ENCODE measurements at places on chromosomes 2 and 18.

GRCh38 chr18:57249883-57250282 is 102.5 kb upstream of the ST8SIA3 start:
- DNase-seq = no peak

- no peak for DNase-seq
Observed at GRCh38 chr2:52178845-52179244, 1146.9 kb upstream of the NRXN1 start.

- no peak for DNase-seq
Observed at GRCh38 chr18:37578886-37579513, 13.4 kb upstream of the CELF4 start.

GRCh38 chr2:109062145-109062858 is 66.7 kb upstream of the SH3RF3 start:
- DNase-seq = no peak

DNA sequence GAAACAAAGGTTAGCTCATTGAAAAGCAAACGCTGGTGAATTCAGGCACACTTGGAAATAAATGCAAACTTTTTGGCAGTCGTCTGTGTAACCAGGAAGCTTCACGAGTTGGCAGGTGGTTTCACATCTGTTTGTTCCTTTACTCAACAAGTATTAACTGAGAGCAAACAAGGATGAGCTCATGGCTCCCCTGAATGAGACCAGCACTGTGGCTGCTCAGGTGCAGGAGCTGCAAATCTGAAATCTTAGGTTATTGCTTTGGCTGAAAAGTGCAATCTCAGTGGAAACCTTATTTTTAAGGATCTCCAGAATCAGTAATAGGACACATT is 46.3 kb downstream of the SH3RF3 start:
- no peak for DNase-seq

DNA sequence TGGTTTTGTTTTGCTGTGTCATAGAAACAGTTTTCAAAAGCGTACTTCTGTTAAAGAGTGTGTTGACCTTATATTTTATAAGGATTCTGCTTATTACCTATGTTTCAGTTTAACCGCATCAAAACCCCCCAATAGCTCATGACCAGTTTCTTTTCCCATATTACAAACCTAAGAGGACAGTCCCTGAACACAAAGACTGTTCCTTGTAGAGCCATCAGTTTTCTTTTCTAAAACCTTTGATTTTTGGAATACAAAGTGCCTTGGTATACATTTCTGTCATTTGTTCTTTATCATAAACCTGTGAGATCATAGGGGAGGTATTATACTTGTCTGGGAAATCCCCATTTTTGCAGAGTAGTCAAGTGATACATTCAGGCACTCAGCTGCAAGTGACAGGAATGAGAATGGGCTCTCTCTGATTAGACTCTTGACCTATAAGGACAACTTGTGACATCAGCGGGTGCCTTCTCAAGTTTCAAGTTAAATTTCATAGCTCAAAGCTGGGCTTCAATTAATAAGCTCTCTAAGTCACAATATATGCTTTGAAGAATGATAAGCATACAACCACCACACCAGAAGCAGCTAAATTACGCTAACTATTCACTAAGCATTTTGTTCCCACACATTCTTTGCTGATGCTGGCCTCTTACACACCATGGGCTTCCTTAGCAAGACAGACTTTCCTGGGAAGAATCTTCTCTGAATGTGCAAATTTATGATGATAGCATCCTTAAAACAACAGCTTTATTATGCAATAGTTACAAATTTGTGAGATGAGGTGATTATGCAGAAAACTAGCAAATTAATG is 97.5 kb upstream of the CD302 start:
- no peak for DNase-seq

- DNase-seq = no peak
Observed at GRCh38 chr2:154827286-154827685, 128.8 kb downstream of the KCNJ3 start.

- DNase-seq = no peak
Observed at GRCh38 chr2:12935222-12935621, 218.5 kb downstream of the TRIB2 start.

DNA sequence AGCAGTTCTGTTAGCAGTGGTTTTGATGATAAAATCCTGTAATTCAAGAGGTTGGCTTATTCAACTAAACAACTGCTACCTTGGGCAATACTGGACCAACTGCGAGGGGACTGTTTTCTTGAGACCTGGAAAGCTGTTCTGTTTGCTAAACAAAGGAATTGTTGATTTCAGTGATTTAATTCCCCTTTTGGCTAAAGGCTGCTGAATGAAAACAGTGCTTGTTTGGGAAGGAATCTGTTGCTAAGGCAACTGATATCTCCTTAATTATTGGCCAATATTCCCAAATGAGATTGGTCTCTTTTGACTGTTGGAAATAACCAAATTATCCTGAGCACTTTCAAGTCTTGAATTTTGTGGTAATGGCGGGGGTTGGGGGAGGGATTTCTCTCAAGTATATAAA is 136.8 kb downstream of the CAMKMT start:
- DNase-seq = no peak

DNA sequence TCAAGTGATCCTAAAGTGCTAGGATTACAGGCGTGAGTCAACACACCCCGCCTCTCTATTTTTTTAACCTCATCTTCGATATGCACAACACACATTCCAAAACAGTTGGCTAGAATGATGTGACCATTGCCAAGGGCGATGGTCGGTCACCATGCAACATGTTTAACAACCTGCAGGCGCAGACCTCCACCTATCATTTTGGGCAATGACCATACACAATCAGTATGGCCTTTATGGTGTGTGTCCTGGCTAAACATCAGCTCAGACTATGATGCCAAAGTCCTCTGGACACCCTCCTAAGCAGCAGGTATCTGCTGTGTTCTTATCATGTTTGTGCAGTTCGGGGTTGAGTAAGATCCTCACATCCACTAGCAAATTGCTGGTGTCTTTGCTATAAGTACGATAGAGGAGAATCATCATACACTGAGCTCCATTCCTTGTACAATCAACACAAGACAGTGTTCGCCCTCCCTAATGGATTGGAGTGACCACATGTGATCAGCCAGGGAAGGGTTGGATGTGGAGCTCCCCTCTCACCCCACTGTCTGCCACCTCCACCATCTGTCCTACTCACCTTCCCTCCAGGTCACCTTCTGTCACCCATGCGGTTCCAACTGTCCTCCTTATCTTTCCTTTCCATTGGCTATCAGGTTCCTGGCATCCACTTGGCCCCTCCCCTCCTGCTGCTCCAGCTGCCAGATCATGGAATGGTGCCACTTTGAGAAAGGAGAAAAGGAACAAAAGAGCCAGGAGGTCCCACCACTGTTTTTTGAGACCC is 7.9 kb upstream of the RNF152 start:
- no peak for DNase-seq

GRCh38 chr2:21486445-21486844 is 362.7 kb downstream of the TDRD15 start:
- no peak for DNase-seq

DNA sequence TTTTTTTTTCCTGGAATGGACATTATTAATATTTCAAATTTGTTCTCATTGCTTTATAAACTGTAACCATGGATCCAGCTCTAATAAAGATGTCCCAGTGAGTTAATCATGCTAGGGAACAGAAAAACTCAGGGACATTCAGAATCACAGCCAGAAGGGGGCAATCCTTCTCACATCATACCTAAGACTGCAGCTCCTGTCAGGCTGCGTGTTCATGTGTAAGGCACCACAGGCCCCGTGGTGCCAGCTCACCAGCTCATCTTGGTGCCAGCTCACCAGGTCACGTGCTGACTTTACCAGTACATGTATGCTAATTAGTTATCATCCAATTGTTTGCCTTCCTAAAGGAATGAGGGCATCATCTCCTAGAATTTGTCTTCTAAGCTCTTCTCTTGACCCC is 84.7 kb upstream of the NEDD4L start:
- DNase-seq = no peak

DNA sequence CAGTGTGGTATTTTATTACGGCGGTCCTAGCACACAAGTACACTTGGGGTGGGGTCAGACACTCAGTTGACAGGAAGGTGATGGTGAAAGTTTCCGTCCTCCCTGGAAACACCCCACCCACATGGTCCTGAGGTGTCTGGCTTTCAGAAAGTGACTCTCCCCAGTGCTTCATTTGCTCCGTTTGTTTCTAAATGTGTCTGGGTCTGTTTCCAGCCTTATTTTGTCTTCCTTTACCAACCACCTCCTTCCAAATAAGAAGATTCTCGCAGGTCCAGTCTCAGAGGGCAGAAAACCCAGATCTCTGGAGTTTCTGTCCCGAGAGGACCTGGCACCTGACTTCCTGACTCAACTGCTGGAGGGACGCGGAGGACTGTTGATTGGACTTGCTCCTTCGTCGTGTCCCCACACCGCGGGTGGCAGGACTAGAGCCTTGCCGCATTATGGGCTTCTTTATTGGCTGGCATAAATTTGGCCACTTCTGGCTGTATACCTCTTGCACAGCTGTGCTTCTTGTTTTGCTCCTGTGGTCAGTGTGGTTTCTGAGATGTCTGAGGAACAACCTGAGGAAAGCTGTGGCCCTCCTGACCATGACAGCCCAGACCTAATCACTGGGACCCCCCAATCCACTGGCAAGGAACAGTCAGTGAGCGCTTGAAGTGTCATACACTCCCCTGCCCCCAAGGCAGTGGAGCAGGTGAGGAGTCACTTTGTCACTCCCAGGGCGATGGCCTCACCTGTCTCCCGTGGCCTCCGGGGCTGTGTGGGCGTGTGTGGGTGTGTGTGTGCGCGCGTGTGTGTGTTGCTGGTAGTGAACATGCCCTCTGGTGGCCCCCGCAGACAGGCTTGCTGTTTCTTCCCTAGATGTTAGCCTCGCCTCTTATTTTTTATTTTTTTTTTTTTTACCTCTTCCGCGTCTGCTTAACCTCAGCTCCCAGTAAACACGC is 45.6 kb downstream of the MEX3C start:
- peak; percentile 55 for DNase-seq

DNA sequence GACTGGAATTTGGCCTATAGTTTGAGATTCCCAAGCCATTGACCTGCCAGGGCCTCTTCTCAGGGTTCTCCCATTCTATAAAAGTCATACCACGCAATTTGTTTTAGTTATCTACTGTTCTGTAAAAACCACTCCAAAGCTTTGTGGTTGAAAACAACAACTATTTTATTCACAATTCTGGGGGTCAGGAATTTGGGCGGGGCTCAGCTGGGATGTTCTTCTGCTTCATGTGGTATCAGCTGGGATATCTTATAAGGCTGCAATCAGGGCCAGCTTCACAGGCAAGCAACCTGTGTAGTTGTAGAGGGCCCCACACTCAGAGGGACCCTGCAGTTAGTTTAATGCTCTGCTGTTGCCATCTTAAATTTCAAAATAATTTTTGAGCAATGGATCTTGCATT is 16.4 kb upstream of the NOTO start:
- no peak for DNase-seq

DNA sequence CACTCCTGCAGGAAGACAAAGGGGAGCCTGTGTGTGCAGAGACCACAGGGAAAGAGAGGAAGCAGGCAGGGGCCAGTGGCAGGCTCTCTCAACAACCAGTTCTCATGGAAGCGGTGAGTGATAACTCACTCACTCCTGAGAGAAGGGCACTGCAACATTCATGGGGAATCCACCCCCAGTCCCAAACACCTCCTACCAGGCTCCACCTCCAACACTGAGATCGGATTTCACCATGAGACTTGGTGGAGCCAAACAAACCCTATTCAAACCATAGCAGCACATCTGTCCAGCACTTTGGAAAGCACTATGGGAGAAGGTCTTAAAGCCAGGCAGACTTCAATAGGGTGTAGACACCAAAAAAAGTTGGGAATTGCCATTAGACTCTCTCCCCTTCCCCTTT is 345.7 kb upstream of the SPRED2 start:
- no peak for DNase-seq

DNA sequence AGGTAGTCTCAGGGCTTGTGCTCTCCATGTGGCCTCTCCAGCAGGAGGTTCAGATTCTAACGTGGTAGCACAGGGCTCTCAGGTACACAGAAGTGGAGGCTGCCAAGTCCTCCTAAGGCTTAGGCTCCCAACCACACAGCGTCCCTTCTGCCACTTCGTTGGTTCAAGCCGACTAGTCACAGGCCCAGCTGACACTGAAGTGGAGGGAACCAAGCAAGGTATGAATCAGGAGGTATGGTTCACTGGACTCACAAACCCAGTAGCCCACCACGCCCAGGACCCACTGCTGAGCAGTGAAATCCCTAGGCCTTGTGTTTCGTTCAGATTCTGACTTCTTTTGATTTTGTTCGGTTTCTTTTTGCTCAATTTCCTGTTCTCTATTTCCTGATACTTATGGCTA is 46.0 kb upstream of the SEC11C start:
- DNase-seq = no peak

GRCh38 chr2:181923121-181923520 is 31.6 kb downstream of the ITPRID2 start:
- no peak for DNase-seq

GRCh38 chr2:195552581-195552980 is 104.4 kb upstream of the SLC39A10 start:
- DNase-seq = no peak

DNA sequence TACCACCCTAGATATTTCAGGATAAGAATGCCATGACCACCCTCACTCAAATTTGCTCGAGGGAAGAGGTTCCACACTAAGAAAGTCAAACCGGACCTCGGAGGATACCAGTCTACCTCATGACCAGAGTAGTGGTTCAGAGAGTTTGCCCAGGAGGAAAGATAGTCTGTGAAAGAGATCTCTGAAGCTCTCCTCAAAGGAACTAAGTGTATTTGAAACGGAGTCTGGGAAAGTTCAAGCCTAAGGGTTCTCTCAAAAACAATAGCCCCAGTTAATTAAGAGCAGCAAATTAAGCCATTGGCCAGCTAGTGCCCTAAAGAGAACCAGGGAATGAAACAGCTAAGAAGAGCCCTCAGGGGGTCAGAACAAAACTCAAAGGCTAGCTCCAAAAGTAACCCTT is 94.9 kb downstream of the SPHKAP start:
- no peak for DNase-seq

DNA sequence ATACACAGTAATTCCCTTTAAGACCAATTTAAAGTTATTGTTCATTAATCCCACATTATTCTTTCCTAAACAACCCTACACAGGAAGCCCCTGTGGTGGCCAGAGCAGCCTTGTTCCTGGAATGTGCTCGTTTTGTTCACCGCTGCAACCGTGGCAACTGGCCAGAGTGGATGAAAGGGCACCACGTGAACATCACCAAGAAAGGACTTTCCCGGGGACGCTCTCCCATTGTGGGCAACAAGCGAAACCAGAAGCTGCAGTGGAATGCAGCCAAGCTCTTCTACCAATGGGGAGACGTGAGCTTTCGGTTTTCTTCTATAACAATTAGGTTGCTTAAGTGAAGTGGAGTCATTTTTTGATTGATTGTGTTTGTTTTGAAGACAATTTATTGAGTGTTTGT is 101.0 kb downstream of the UNC80 start:
- no peak for DNase-seq

- DNase-seq = no peak
Observed at GRCh38 chr2:95353613-95354468, 48.7 kb upstream of the FAHD2A start.
